ENCODE measurements at places on chromosomes 6 and 20. TPM values are rescaled to one million over a fixed set of nuclear protein-coding genes. Genes with fewer than 3 reads are reported as not detected.
A peak's percentile ranks its signal among the peaks of the same experiment; 100 is the strongest.

DNA sequence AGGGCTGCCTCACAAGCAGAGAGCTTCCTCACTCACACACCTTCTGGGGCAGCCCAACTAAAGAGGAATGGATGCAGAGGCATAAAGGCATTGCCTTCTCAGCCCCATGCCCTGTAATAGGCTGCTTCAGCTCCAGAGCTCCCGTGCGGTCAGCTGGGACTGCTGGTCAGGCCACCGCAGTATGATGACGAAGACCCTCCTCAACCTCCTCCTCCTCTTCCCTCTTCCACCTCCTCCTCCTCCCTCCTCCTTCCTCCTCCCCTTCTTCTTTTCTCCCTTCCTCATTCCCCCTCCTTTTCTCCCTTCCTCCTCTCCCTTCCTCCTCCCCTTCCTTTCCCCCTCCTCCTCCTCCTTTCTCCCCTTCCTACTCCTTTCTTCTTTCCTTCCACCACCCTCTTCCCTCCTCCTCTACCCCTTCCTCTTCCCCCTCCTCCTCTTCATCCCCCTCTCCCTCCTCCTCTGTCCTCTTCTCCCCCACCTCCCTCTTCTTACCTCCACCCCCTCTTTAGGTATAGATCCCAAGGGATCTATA lies 465.3 kb upstream of the CDH4 start:
- DNase-seq, result no peak

DNA sequence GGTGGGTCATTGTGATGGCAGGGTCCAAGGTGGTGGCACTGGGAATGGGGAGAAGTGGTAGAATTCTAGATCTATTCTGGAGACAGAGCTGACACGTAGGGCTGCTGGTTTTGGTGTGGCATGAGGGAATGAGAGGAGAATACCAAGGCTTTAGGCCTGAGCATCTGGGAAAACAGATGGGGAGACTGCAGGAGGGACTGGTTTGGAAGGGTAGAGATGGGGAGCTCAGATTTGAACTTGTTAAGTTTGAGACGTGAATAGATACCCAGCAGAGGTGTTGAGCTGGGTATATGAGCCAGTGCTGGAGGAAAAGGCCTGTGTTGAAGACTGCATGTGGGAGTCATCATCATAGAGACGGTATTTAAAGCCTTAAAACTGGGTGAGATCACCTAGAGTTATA lies 17.5 kb downstream of the TRMT6 start:
- no peak for DNase-seq

DNA sequence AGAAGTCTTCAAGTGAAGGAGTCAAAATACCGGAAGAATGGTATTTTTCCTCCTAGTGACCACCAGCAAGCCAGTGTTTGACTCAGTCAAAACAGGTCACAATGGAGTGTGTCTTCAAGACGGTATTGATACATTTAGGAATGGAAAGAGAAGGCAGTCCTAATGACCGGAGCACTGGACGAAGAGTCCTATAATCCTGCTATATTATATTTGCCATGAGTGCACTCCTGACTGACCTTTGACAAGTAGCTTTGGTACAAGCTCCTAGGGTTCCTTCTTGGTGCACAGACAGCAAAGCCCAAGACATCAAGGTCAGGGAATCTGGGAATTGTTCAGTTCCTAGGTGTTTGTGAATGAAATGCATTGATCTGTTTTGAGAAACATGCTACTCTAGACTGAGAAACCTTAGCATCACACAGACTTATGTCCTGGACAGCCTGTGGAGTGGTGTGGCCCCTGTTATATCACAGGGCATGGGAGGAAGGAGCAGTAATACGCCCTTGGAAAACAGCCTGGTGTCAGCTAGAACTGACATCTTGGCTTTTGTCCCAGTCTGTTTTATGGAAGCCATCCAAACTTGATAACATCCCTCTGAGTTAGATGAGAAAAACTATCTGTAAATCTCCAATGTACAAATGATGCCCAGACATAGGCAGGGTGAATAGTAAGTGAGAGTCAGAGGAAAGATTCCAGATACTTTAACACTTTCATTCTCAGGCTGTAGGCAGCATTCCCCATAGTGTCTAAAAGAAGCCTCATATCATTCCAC lies 18.5 kb downstream of the NOX3 start:
- DNase-seq, result no peak

HS3ST5 gene
- not detected for total RNA-seq

MLN gene
- total RNA-seq, result not detected

DNA sequence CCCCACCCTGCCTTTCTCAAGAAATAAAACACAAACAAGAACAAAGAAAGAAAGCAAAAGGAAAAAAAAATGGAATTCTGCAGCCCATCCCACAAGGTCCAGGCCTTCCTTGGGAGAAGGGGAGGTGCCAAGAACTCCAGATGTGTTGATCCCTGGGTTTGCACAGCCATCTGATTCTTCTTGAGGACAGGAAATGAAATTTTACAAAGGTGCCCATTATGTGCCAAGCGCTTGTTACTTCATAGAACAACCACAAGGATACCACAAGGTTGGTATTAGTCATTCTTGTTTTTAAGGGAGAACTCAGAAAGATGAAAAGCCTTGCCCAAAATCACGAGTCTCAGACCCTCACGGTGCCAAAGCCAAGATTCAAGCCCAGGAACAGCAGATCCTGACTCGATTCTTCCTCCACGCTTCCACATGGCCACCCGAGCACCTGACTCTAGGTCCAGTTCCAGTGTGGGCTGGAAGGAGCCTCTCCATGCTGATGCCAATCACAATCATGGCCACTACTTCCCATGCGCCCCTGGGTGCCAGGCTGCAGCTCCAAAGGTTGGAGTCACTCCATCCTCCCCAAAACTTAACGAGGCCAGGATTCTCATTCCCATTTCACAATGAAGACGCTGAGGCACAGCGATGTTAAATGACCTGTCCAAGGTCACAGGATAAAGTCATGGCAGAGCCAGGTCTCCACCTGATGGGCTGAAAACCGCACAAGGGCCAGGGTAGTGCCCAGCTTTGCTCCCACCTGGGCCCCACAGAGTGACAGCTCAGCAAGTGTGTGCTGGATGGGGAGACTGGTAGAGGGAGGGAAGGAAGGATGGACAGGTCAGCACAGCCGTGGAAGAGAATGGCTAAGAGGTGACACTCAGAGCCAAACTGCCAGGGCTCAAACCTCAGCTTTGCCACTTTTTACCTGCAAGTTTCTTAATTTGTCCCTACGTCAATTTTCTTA lies 66.7 kb upstream of the TOP1 start:
- peak; percentile 64 for DNase-seq

DNA sequence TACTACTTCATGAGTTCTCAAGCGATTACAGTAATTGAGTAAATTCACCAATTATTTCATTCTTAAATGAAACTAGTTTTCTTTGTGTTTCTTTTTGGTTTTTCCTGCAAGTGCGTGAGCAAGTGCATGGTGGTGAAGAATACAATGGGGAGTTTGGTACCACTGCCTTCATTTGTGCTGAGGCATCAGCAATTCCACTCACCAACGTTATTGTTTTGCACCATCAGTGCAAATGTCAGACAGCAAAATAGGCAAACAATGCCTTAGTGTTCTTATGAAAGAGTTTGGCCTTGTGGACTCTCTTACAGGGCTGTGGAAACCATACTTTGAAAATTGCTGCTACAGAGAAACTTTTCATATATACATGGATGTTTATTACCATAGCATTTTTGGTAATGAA lies 8.2 kb downstream of the CDH26 start:
- no peak for DNase-seq

DNA sequence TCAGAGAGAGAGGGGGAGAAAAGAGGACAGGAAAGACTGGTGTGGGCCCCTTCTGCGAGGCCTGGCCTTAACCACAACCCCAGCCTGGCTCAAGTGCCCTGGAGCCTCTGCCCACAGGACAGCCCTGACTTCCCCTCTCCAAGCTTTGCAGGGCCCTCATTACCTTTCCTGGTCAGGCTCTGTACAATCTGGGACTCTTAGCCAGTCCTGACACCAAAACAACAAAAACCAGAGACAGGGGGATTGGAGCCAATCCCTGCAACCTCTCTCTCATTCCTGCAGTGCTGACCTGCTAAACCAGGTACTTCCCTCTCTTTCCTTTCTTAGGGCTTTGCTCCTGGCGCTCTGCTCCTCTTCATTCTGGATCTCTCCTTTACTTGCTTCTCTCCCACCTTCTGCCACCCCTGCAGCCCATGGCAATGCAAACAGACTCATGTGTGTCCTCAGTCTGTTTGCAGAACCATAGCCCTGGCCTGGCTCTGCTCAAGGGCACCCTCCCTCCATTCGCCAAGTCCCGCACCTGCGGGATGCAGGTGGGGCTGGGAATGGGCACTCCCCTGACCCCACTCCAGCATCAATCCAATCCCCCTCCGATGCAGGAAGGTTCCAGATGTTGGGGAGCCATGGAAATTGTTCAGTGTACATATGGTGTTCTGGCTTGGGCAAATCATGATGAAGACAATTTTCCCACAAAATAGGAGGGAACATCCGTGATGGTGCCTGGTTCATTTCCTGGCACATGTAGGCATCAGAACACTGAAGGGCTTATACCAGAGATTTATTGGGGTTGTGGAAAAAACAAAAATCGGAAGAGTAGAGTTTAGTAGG lies 38.1 kb downstream of the RPP40 start:
- no peak for DNase-seq

Measured in breast epithelium (tissue), 4 donors.